Activated effector memory CD4-positive, alpha-beta T cell treated with Interleukin-2 at 50 U/mL for 16 hours (primary cell): ENCODE measurements at places on chromosomes 4 and X.
A peak's percentile ranks its signal among the peaks of the same experiment; 100 is the strongest.

GRCh38 chrX:40323977-40324376 lies 226.2 kb upstream of the BCOR start:
- no peak for DNase-seq

DNA sequence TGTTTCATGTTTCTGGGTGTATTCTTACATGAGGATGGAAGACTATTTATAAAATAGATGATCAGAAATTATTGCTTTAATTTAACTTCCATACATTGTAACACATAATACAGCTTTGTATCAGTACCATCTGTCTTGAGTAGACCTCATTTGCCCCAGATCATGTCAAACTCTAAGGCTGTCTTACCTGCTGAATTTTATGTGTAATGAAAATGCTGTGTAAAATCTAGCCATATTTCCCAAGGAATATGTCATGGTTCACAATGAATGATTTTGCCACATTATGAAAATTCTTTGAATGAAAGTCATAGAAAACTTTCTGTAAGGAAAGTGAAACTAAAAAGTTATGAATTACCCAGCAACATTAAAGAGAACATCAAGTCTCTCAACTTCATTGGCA lies 7.4 kb downstream of the BDH2 start:
- no peak for DNase-seq

GRCh38 chrX:123600181-123600580 lies 132.7 kb downstream of the THOC2 start:
- no peak for DNase-seq

DNA sequence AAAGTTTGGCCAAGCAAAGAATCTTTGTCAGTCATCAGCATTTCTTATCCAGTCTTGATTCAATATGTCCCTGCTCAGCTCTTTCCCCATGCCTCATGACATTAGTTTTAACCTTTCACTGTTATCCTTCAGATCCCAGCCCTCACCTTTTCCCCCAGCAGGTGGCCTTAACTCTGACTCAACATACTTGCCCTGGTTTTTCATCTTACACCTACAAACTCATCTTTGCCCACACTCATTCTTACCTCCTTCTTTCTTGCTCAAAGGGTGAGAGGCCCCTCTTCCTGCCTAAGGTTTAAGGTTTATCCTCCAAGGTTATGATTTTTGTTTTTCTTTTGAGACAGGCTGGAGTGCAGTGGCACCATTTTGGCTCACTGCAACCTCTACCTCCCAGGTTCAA lies 10.6 kb upstream of the ANXA5 start:
- DNase-seq: no peak

DNA sequence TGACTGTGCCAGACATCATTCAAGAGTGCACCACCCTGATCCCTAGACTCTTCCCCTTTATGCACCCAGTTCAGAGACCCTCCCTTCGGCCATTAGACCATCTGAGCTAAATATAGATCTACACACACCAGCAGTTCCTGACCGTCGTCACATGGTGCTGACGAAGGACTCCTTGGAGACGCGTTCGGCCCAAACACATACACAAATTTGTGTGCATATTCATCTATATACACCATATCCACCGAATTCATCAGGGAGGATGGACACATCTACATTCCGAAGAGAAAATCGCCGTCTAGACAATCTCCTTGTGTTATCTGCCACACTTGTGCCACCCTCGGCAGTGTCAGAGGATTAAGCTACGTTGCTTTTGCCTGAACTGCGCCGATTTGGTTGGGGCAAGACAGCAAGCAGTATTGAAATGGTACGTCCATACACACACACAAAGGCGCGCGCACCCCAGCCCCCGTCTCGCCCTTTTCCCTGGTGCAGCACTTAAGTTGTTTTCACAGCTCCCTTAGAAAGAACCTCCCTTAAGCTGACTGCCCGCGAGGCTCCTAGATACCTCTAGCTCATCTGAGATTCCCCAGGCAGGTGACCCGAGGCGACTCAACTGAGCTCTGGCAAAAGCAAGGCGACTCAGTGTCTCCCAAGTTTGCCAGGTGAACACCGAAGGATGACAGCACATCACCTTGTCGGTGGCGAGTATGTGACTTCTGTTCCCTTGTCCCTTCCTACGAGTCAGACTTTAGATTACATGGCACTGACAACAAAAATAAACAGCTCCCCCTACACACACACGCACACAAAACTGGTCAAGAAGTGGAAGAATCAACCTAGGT lies 1.0 kb downstream of the RASGEF1B start:
- DNase-seq: peak; percentile 19
